ENCODE measurements at places on chromosomes 7 and 10.
A peak's percentile ranks its signal among the peaks of the same experiment; 100 is the strongest.

- DNase-seq = peak; percentile 52
These were observed 699 bp downstream of the CLIP2 start for GRCh38 chr7:74289659-74290552.

DNA sequence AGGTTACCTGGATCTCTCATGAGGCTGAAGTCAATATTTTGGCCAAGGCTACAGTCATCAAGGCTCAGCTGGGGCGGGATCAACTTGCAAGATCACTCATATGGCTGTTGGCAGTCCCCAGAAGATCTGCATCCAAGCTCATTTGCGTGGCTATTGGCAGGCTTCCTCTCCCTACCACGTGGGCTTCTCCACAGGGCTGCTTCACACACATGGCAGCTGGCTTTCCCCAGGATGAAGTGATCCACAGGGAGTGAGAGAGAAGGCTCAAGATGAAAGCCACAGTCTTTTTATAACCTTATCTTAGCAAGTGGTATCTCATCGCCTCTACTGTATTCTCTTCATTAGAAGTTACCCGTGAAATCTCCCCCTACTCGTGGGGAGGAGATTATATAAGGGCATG is 167.4 kb downstream of the TMEM26 start:
- peak; percentile 36 for DNase-seq

DNA sequence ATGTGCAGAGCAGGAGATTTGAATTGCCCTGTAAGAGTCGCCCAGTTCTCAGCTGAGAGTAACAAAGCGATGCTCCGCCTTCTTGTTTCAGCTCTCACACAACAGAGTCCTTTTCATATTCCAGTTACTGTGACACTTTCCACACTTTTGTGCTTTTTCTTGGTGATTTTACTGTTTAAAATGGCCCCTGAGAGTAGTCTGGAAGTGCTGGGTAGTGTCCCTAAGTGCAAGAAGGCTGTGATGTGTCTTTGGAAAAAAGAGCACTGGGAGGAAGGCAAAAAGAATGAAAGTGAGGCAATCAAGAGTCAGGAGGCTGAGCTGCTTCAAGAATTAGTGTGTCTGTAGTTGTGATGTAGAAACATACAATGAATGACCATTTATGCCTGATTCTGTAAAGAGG is 201.2 kb upstream of the SEMA3E start:
- no peak for DNase-seq

DNA sequence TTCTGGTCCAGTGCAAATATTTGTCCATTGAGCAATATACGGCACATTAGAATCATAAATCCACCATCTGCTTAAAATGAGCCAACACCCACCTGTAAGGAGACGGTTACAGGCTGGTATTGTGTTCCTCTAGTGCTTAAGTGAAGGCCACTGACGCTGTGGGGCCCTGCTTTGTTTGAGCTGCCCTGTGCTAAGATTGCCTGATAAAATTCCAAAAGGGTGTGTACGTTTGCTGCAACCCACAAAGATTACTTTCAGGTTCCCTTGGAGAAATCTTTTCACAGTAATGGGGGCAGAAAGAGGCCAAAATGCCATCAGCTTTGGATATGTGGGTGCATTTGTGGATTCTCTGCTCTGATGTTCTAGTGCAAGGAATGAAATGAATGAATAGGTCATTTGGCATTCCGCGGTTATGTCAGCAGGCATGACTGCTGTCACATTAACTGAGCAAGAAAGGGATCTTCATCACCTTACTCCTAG is 34.4 kb downstream of the AGR3 start:
- DNase-seq = peak; percentile 30

- peak; percentile 98 for DNase-seq
These were observed 47.6 kb upstream of the ITGB1 start for GRCh38 chr10:33005322-33006301.

DNA sequence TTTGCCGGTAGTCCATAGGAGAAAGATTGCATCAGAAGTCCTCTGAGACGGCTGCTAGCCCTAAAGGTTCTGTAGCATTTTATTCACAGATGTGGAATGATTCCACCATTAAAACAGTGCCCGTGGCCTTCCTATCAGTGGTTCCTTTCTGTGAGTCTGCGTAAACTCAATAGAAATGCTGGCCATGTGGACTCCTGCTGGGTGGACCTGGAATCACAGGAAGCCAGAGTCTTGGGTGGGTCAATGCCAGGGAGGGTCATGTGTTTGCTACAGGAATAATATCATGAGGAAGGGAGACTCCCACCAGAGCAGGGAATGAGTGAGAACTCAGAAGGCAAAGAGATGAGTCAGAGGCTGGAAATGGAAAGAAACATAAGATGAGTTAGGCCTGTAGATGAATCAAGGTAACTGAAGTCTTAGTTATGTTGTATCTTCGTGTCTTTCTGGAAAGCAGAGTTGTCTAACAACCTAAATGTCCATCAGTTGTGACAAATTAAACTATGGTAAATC is 410.4 kb upstream of the AUTS2 start:
- DNase-seq = no peak

GRCh38 chr7:44615149-44615611 is 8.8 kb downstream of the OGDH start:
- DNase-seq = peak; percentile 27

DNA sequence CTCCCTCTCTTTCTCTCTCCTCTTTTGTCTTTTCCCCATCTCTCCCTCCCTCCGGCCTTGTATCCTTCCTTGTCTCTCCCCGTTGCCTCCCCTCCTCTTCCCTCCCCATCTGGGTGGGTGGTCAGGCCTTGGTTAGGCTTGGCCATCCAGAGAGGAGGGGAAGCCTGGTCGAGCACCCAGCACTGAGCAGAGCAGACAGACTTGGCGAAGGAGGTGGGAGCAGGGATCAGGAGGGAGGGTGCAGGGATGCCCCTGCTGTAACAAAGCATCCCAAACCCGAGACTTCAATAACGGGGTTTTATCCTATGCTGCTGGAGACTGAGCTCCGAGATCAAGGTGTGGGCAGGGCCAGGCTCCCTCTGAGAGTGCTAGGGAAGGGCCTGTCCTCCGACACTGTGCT is 97.3 kb downstream of the PAXIP1 start:
- DNase-seq = no peak

DNA sequence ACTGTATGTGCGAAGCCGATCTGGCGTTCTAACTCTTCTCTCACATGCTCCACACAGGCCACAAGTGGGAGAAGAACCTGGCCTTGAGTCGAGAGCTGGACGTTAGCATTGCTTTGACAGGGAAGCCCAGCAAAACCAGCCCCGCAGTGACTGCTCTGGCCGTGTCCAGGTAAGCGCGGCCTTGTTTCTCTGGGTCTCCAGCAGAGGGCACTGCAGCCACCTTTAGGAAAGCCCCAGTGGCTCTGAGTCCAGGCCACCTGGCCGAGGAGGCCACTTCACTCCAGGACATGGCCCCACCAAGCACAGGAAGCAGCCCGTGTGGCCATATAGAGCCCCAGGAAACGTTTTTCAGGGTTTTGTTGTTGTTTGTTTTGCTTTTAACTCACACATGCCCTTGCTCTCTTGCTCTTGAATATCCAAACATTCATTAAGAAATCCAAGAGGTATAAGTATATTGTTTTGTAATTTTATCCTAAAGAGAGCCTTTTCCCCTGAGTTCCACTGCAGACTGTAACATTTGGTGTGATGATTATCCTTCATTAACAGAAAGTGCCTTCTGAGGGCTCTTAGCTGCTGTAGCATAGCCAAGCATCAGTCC is 41.8 kb upstream of the LRRC18 start:
- DNase-seq = peak; percentile 52

GRCh38 chr7:12890586-12890985 is 203.2 kb downstream of the ARL4A start:
- no peak for DNase-seq

DNA sequence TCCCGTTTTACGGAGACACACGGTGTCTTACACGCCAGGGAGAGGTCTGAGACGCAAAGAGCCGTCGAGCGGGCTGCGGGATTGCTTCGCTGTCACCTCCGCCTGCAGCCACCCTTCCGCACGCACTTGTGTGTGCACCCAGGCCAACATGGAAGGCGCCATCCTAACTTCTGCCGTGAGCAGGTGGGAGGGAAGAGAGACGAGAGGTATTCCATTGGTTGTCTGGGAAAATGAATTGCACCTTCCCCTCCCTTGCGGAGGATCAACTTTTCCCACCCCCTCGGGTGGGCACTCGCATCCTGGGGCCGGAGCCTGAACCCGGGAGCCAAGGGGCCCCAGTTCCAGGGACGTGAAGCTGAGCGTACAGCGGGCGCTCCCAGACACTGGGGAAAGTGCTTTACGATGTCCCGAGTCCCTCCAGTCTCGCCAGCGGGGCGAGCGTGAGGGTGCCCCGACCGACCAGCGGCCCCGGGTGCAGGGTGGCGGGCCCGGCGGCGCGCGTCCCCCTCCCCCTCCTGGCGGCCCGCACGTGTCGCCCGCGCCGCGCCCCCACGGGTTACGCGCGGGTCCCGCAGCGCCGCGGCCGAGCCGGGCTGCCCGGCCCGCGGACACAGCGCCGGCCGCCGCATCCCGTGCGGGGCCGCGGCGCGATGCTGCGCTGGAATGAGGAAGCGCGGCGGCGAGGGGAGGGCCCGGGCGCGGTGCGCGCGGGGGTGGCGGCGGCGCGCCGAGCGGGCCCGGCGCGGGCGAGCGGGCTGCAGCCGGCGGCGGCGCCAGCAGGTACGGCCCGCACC is 984 bp upstream of the IKZF1 start:
- DNase-seq = no peak

DNA sequence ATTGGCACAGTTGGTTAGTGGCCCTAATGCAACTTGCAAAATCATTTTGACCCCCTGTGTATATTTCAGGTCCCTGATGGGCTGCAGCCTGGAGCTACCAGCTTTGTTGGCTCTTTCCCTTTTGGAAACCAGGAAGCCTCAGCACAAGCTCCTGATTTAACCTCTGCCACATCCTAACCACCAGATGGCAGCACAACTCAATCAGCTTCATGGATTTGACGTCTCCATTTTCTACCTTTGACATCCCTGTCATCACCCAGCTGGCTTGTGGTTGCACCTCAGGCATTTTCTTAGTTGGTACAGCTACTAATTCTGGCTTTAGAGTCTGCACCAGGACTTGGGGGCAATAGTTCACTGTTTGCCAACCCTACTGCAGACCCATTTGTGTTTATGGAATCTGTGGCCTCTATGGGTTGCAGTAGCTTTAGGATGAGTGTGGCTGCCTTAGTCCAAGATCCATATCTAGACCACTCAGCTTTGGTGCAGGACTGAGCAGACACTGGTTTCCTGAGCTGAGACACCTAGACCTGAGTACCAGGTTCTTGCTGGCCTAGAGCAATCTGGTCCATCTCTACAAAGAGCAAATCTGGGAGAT is 456.2 kb downstream of the REEP3 start:
- DNase-seq = peak; percentile 43
